Activated CD8-positive, alpha-beta T cell treated with anti-CD3 and anti-CD28 coated beads for 36 hours (primary cell): ENCODE measurements at places on chromosomes 3 and 15.

GRCh38 chr3:180678231-180678630 lies 1.1 kb downstream of the CCDC39 start:
- H3K27ac ChIP-seq = no peak overlapping the region
- H3K36me3 ChIP-seq = no peaks in the 10 kb centered on the region
- H3K4me1 ChIP-seq = peaks cover 15% of the 10 kb centered on the region
- H3K27me3 ChIP-seq = peaks cover 50% of the 10 kb centered on the region

DNA sequence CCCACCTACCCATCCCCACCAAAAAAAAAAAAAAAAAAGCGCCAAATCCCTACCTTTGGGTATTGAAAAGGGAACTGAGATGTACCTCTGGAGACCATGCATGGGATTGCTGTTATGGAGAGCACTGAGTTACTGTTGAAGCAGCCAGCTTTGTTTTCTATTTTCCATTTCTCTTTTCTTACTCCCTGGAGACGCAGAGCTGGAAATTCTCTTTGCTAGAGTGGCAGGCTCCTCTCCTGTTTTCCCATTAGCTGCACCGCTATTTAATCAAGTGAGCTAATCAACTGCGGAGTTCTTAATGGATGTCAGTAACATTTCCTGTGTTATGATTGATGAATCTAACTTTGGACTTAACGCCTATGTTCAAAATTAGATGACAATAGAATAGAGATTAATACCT lies 136.1 kb upstream of the LMCD1 start:
- H3K4me1 ChIP-seq = peaks cover 6% of the 10 kb centered on the region
- H3K4me3 ChIP-seq = no peak overlapping the region
- H3K27ac ChIP-seq = no peak overlapping the region
- peaks cover 2% of the 10 kb centered on the region for H3K36me3 ChIP-seq
- no peak for DNase-seq
- no peaks in the 10 kb centered on the region for H3K27me3 ChIP-seq

- H3K27ac ChIP-seq = no peak overlapping the region
- no peaks in the 10 kb centered on the region for H3K36me3 ChIP-seq
- H3K27me3 ChIP-seq = peaks cover 2% of the 10 kb centered on the region
- DNase-seq = no peak
- H3K4me1 ChIP-seq = peaks cover 14% of the 10 kb centered on the region
Measured at GRCh38 chr15:66908744-66909095, 156.7 kb upstream of the SMAD3 start.

- no peaks in the 10 kb centered on the region for H3K4me1 ChIP-seq
- H3K36me3 ChIP-seq = no peaks in the 10 kb centered on the region
- peaks cover 9% of the 10 kb centered on the region for H3K27me3 ChIP-seq
- DNase-seq = no peak
Measured at GRCh38 chr15:32099097-32099785, 68.9 kb downstream of the CHRNA7 start.

- no peak overlapping the region for H3K27ac ChIP-seq
- no peak for DNase-seq
- H3K36me3 ChIP-seq = peaks cover 11% of the 10 kb centered on the region
- peaks cover 54% of the 10 kb centered on the region for H3K4me1 ChIP-seq
Measured at GRCh38 chr3:192896208-192896607, 21.4 kb downstream of the MB21D2 start.

- no peak overlapping the region for H3K27ac ChIP-seq
- peaks cover 5% of the 10 kb centered on the region for H3K27me3 ChIP-seq
- H3K4me3 ChIP-seq = no peak overlapping the region
- DNase-seq = no peak
- H3K4me1 ChIP-seq = no peaks in the 10 kb centered on the region
Measured at GRCh38 chr3:176816937-176817336, 380.3 kb downstream of the TBL1XR1 start.

DNA sequence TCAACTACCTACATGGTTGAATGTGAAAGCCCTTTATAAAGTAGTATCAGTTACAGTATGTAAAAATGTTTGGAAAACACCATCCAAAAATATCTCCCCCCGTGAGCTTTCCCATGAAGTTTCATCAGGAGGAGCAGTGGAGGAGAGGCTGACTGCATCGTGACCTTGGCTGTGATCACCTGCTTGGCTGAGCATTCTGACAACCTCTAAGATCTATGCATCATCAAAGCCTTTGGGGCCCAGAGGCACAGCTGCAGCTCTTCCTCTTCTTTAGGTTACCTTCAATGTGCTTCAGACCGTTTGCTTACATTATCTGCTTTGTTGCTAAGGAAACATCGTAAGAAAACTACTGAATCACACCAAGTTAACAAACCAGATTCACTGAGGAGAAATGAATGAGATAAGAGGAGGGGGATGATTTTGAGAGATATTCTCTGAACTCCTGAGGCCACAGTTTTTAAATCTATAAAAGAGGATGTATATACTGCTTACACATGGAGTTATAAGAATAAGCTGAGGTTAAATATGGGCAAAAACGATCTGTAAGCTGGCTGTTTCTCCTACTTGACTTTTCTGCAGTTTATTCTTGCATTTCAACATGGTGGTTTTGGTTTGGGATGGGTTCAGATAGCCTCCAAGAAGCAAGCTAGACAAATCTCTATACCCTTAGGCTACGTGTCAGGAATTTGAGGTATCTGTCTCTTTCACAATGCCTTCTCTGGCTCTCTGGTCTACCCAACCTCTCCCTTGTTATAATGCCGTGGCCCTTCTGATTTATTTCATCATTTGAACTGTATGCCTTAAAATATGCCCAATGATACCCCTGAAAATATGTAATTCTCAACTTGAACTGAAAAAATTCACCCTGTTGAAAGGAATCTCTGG lies 4.0 kb downstream of the GCSAM start:
- H3K27me3 ChIP-seq = no peaks in the 10 kb centered on the region
- peaks cover 70% of the 10 kb centered on the region for H3K4me1 ChIP-seq
- peak overlapping the region; percentile 0 for H3K4me3 ChIP-seq
- H3K27ac ChIP-seq = peak overlapping the region; percentile 71

DNA sequence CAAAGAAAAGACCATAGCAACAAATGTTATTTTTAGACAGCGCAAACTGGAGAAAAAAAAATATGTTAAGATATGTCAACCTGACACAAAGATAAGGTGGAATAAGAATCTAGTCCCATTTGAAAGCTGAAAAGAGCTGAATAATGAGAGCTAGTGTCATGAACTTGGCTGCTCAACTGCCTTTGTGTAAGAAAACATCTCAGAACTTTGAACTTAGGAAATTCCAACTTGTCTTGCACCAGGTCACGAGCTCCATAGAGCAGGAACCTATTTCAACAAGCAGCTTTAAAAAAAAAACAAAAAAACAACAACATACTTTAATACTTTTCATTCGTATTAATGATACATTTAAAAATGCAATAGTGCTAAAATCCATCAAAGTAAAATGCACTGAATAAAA lies 79.5 kb downstream of the ZNF280D start:
- no peaks in the 10 kb centered on the region for H3K27me3 ChIP-seq
- no peak for DNase-seq
- H3K36me3 ChIP-seq = peaks cover 14% of the 10 kb centered on the region
- no peak overlapping the region for H3K27ac ChIP-seq

DNA sequence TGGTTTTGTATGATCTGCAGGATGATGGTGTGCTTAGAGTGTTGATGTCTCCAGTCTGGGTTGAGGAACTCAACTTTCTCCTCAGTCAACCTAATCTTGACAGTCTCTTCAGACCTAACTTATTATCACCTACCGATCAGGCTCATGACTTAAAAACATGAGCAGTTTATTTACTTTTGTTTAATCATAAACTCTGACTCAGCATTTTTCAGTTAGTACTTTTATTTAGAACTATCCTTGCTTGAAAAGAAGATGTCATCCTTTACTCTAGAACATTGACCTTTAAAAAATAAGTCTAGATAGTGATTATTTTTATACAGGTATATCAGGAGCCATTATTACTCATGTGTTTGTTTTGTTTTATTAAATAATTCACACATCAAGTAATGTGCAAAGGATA lies 414.8 kb downstream of the AGBL1 start:
- H3K4me1 ChIP-seq = no peaks in the 10 kb centered on the region
- H3K27ac ChIP-seq = no peak overlapping the region
- no peak overlapping the region for H3K4me3 ChIP-seq
- no peak for DNase-seq

DNA sequence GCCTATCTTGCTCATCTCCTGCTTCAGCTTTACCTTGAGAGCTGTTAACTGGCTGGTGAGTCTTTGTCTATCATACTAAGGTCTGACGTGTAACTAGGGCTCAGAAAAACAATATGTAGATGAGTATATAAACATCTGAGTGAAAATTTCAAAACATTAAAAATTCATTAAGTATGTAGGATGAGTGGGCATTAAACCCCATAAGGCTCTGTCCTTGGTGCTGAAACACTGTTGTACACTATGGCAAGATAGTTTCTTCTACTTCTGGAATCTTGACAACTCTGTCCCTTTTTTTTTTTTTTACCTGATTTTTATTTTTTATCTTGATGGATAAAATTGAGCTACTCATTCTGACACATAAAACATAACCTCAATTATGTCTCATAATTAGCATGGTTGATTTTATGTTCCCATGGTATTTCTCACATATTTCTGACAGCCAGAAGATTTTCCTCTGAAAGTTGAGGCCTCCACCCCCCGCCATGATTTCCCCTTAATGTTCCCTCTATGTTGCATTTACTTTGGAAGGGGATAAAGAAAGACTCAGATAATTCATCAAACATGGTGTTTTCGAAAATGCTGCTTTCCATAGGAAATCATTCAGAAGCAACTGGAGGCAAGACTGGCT lies 54.3 kb downstream of the DGKG start:
- H3K27me3 ChIP-seq = peaks cover 6% of the 10 kb centered on the region
- no peak overlapping the region for H3K27ac ChIP-seq
- H3K4me1 ChIP-seq = no peaks in the 10 kb centered on the region
- no peak overlapping the region for H3K4me3 ChIP-seq
- no peaks in the 10 kb centered on the region for H3K36me3 ChIP-seq

DNA sequence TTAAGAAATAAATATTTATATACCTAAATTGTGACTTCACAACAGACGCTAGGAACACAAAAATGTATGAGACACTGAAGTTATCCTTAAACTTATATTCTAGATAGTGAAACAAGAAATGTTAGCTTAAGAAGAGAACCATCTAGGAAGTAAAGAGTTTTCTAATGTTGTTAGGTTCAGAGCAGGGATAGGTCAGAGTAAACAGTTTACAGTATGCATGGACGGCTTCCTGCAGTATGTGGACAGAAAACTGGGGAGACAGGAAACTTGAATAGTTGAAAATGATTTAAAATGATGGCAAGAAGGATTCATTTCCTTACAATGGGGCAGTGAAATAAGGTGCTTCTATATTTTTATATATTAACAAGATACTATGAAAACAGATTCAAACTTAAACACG lies 449.8 kb downstream of the MAGI1 start:
- H3K4me3 ChIP-seq = no peak overlapping the region
- no peaks in the 10 kb centered on the region for H3K27me3 ChIP-seq
- no peak for DNase-seq
- no peaks in the 10 kb centered on the region for H3K36me3 ChIP-seq
- no peaks in the 10 kb centered on the region for H3K4me1 ChIP-seq

- no peak for DNase-seq
- H3K27ac ChIP-seq = no peak overlapping the region
- no peaks in the 10 kb centered on the region for H3K36me3 ChIP-seq
Measured at GRCh38 chr3:58638591-58638990, 28.0 kb downstream of the FAM3D start.
